Body of pancreas (tissue), 4 donors: ENCODE measurements at places on chromosomes 5 and 9. TPM values are rescaled to one million over a fixed set of nuclear protein-coding genes. Genes with fewer than 3 reads are reported as not detected.

The ARID3C gene
- total RNA-seq = not detected

The LRRC70 gene
- total RNA-seq = 4.7 TPM

GRCh38 chr9:21778304-21778703 lies 24.1 kb upstream of the MTAP start:
- no peak for DNase-seq

DNA sequence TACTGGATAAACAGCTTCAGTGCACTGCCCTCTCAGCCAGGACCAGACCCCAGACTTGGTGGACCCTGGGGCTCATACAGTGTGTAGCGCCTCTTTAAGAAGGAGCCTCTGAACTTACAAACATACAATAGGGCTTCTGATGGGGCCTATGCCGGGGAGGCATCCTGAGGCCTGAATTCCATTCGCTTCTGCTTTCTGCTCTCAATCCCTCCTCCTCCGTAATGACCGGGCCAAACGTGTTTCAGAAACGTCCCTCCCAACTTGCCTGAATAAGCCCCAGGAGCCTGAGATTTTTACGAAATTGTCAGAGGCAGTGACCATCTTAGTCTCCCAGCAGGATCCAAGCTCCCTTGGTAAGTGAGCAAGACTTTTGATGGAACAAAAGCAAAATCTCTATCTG lies 128.1 kb upstream of the BOD1 start:
- no peak for DNase-seq

- no peak for DNase-seq
Observed at GRCh38 chr5:139746691-139747582, 48.7 kb upstream of the PSD2 start.

- DNase-seq = no peak
Observed at GRCh38 chr5:126443374-126443851, 20.2 kb downstream of the GRAMD2B start.
